MCF 10A (cell line): ENCODE measurements at places on chromosomes 5 and 9.

DNA sequence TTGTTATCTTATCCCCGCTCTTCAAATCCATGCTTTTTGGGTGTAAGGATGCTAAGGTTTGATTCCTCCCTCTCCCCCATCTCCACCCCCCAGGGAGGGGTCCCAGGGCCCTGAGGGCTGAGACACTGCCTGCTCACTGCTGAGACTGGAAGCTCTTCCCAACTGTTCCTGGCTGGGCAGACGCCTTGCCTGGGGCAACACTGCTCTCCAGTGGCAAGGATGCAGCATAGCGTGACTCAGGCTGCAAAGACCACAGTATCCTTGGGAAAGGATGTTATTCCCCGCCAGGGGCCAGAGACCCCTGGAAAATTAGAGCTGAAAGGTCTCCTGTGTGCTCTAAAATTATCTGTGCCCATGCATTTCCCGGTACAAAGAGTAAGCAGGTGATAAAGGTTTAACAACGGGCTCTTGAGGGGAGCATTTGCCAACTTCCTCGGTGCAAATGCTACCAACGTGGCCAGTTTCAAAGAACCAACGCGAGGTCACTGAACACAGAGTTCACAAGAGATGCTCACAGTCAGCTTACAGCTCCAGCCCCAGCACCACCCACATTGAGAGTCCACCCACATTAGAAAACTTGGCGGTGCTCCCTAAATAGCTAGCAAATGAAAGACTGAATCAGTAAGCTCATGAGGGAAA, 271.9 kb downstream of the NSG2 start:
- peak; percentile 70 for DNase-seq

DNA sequence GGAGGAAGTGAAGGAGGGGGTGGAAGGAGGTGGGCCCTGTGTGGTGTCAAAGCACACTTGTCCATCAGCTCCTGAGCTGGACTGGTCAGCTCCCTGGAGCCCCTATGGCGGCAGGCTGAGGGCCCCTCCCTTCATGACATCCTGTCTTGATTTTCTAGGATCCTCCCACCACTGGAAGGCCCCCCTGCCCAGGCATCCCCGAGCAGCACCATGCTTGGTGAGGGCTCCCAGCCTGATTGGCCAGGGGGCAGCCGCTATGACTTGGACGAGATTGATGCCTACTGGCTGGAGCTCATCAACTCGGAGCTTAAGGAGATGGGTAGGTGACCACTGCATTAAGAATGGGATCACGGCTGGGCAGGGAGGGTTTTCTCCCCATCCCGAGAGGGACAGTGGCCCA, 34.2 kb downstream of the JADE2 start:
- no peak for DNase-seq

DNA sequence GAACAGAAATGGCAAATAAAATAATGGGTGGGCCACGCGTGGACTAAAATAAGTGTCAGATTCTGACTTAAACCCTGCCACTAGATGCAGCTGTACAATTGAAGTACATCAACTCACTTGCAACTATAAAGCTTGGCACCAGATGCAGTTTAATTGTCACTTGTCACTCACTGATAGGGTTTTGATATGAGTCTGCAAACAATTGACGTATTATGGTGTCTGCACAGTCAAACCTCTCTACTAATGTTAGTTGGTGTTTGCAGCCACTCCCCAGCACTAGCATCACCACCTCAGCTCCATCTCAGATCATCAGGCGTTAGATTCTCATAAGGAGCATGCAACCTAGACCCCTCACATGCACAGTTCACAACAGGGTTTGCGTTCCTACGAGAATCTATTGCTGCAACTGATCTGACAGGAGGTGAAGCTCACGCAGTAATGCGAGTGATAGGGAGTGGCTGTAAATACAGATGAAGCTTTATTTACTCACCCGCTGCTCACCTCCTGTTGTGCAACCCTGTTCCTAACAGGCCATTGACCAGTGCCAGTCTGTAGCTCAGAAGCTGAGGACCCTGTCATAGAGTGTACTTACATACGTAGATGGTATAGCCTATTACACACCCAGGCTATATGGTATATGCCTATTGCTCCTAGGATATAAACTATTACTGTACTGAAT, 72.1 kb upstream of the SEMA6A start:
- peak; percentile 41 for DNase-seq

DNA sequence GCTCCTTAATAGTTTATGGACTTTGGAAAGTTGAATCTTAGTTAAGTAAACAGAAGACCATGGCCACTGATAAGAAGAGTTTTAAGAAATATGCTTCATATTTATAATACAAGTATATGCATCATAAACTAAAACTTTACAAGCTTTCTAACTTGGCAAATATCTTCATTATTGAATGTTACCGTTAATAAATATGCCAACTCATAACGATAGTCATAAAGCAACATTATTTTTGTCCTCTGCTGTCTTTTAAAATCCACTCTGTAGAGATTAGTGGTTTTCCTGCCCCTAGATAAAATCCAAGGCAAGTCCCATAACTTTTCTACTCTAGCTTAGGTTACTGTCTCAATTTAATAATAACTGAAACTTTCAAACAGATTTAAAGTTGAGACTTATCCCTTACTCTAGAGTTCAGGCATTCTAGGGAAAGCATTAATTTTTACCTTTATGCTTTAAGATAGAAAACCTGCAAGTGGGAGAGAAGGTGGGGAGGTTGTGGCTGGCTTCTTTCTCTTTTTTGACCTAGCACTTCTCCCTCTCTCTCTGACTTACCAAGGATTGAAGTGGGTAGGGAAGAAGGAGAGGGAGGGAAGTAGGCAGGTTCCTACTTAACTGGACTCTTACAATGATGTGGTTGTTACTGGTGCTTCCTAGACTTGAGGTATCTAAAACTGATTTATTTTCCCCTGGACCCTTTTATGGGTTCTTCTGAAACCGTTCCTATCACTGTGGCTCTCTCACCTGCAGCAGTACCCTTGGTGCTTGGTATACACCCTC, 29.6 kb downstream of the RNF145 start:
- no peak for DNase-seq
